ENCODE measurements at places on chromosomes 6 and 20. TPM values are rescaled to one million over a fixed set of nuclear protein-coding genes. Genes with fewer than 3 reads are reported as not detected.

PRRT1 gene
- not detected for total RNA-seq

RFX6 gene
- total RNA-seq: not detected

TMEM170B gene
- total RNA-seq: 2.4 TPM

RIOK1 gene
- total RNA-seq: 15.6 TPM

SENP6 gene
- 80.3 TPM for total RNA-seq

TAAR6 gene
- total RNA-seq: not detected

LY86 gene
- total RNA-seq: not detected

RBM24 gene
- 3.4 TPM for total RNA-seq

BMP6 gene
- 234 TPM for total RNA-seq

SAMD5 gene
- 1.1 TPM for total RNA-seq

EYS gene
- total RNA-seq: not detected

EDN1 gene
- 438 TPM for total RNA-seq

DNMT3B gene
- 2.9 TPM for total RNA-seq

REM1 gene
- not detected for total RNA-seq

PLCB4 gene
- total RNA-seq: 13.8 TPM

B3GAT2 gene
- total RNA-seq: not detected

MYCT1 gene
- 112 TPM for total RNA-seq

NQO2 gene
- total RNA-seq: 24.1 TPM

HLA-DMB gene
- 2.9 TPM for total RNA-seq

PRSS35 gene
- total RNA-seq: not detected

PTCHD4 gene
- 6.1 TPM for total RNA-seq

RGS19 gene
- 44.6 TPM for total RNA-seq

TRIM40 gene
- total RNA-seq: not detected

CCN6 gene
- not detected for total RNA-seq

HAO1 gene
- total RNA-seq: not detected

SMPDL3A gene
- 6.3 TPM for total RNA-seq

ID1 gene
- total RNA-seq: 1,287 TPM

LAMA4 gene
- total RNA-seq: 842 TPM

ARMH2 gene
- total RNA-seq: not detected

CCDC170 gene
- not detected for total RNA-seq

RSPO3 gene
- 0.19 TPM for total RNA-seq

TMEM14B gene
- total RNA-seq: 47.7 TPM

MUC21 gene
- total RNA-seq: not detected

CCN5 gene
- total RNA-seq: not detected

IL17F gene
- not detected for total RNA-seq

SLC17A1 gene
- not detected for total RNA-seq

TTK gene
- total RNA-seq: 8.5 TPM

SMLR1 gene
- not detected for total RNA-seq

OPRM1 gene
- not detected for total RNA-seq

VSX1 gene
- total RNA-seq: not detected

OR12D3 gene
- not detected for total RNA-seq

KPNA5 gene
- total RNA-seq: 16.1 TPM

ABCC10 gene
- total RNA-seq: 19.2 TPM

TENT5A gene
- 1.5 TPM for total RNA-seq

EIF6 gene
- total RNA-seq: 186 TPM

MCHR2 gene
- not detected for total RNA-seq

TFAP2A gene
- under 0.01 TPM for total RNA-seq

IL17A gene
- not detected for total RNA-seq

MBOAT1 gene
- total RNA-seq: 22.0 TPM

WFDC12 gene
- not detected for total RNA-seq

HLA-DOB gene
- total RNA-seq: not detected

KCNK17 gene
- not detected for total RNA-seq

SYS1 gene
- total RNA-seq: 26.2 TPM

ZC2HC1B gene
- not detected for total RNA-seq

OPN5 gene
- not detected for total RNA-seq

MICAL1 gene
- total RNA-seq: 17.8 TPM

MYLK4 gene
- 0.51 TPM for total RNA-seq

GSTA2 gene
- total RNA-seq: not detected

CLDN20 gene
- total RNA-seq: not detected

Measured in dermis blood vessel endothelial cell (primary cell).